Renal pelvis (tissue), 12 donors: ENCODE measurements at places on chromosomes 1 and 21. TPM values are rescaled to one million over a fixed set of nuclear protein-coding genes. Genes with fewer than 3 reads are reported as not detected.

TRIM17 gene
- 7.8 TPM for polyA plus RNA-seq

FAM131C gene
- 2.4 TPM for polyA plus RNA-seq

OVAAL gene
- polyA plus RNA-seq, result not detected

FOXD2 gene
- 8.0 TPM for polyA plus RNA-seq

PLA2G2A gene
- polyA plus RNA-seq, result not detected

CD84 gene
- polyA plus RNA-seq, result 0.98 TPM

C1orf35 gene
- polyA plus RNA-seq, result 26.1 TPM

DNA sequence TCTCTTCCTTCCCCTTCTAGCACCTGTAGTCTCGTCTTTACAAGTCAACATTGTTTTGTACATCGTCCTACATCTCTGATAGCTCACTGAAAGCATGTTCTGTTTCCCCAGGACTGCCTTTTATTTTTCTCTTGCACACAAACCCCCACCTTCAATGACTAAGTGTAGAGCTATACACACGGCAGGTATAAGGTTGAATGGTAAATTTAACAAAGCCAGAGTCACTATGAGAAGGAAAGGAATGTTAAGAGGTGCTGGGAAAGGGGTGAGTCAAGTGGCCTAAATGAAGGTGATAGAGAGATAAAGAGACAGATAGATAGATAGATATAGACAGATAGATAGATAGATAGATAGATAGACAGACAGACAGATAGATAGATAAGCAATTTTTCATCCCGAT lies 134.3 kb upstream of the ATP1B1 start:
- DNase-seq, result no peak

GRCh38 chr1:199096591-199096990 lies 457.8 kb downstream of the PTPRC start:
- DNase-seq, result no peak

DNA sequence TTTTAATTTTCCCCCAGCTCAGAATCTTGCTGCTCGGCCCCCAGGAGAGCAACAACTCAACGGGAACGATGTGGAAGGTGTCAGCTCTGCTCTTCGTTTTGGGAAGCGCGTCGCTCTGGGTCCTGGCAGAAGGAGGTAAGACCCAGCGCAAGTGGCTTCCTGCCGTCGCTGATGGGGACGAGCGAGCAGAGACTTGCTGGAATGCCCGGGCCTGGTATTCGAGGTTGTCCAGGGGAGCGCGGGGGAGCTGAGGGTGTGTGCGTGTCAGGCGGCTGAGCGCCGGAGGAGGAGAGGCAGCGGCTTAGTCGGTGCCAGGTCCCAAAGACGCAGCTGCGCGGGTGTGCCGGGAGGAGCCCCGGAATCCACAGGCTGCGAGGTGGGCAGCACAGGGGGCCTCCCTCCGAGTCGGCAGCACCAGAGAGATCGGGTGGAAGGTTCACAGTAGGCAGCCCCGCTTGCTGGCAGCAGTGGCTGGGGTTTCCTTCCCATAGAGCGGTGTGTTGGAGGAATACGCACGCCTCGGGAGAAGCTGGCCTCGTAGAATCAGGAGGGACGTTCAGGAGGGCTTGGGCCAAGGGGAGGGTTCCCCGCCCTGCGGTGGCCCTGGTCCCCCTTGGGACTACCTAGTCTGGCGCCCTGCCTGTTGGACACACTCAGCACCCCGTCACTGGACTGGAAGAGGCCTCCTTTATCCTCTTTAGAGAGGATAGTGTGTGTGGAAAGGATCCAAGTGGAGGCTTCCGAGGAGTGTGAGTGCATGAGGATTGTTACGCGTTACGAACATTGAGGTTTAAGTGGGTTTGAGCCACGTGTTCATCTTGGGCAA lies 547 bp downstream of the PDPN start:
- peak; percentile 56 for DNase-seq

DNA sequence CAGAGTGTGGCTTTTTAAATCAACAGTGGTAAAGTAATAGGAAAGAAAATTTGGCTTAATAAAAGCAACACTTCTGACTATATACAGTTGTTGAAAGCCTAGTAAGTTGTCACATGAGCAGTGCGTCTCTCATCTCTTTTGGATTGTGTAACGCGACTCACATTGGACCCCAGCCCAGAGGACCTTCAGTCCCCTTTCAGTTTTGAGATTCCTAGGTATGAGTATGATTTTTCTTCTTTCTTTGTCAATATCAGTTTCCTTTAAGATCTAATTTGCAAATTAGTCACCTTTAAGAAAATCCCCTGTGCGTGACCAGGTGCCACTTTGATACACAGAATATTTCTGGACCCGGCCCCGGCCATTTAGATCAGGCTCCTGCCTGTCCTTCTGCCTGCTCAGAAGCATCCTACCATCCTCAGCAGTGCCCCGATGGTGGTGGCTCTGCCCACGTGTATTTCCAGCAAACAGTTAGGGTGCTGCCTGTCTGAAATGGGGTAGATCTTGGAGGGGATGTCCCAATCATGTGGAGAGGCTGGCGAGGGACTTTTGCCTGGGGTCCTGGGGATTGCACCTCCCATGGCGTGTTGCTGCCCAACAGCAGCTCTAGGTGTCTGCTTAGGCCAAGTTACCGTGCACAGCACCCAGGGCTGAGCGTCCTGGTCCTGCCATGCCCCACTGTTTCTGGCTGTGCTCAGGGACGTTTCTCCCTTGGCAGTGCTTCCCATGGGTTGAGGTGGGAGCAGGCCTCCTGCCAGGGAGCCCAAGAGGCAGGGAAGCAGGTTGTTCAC lies 21.1 kb downstream of the SNAP47 start:
- DNase-seq, result no peak

- no peak for DNase-seq
Observed at GRCh38 chr1:248849637-248850036, 9.2 kb downstream of the ZNF692 start.

DNA sequence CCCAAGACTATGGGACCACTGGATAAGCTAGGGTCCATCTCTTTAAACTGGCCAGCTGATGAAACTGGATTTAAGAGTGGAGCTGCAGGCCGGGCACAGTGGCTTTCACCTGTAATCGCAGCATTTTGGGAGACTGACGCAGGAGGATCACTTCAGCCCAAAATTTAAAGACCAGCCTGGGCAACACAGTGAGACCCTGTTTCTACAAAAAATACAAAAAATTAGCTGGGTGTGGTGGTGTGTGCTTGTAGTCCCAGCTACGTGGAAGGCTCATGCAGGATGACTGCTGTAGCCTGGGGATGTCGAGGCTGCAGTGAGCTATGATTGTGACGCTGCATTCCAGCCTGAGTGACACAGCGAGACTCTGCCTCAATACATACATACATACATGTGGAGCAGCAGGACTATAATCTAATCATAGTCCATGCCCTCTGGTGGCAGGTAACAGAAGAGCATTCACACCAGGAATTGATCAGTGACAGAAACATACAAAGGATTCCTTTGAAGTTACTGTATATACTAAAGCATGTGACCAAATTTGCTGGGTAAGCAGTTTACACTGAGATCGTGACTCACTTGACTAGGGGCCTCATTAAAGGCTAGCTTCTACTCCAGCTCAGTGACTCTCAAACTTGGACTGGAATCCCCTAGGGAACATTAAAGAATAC lies 101.5 kb upstream of the SLFNL1 start:
- DNase-seq, result no peak

DNA sequence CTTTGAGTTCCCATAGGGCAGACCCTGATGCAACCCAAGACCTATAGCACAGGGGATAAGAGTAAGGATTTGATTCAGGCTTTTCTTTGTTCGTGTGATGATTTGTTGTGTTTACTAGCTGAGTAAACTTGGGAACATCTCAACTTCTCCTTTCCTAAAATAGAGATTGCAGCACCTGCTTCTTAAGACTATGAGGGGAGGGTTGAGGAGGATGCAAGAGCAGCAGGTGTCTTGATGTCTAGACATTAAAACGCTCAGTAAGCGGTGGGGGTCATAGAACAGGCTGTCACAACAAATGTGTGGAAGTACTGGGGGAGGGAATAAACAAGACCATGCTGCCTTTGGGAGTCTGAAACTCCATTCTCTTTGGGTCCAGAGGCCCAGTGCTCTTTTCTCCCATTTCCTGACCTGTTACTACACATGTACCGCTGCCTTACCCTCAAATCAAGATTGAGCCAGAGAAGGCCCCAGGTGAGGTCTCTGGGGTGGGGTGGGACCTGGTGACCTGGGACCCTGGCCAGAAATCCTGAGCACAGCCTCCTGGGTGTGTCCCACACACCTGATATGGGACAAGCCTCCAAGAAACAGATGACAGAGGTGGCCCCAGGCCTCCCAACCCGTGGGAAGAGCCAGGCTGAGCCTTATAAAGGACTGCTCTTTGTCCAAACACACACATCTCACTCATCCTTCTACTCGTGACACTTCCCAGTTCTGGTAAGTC lies at the start of gene S100A7A:
S100A7A (plus strand) TSS at position 671 of the 721 bp plus-strand sequence. CDS start 1,563 bp downstream, outside the sequence.
- DNase-seq, result no peak

DNA sequence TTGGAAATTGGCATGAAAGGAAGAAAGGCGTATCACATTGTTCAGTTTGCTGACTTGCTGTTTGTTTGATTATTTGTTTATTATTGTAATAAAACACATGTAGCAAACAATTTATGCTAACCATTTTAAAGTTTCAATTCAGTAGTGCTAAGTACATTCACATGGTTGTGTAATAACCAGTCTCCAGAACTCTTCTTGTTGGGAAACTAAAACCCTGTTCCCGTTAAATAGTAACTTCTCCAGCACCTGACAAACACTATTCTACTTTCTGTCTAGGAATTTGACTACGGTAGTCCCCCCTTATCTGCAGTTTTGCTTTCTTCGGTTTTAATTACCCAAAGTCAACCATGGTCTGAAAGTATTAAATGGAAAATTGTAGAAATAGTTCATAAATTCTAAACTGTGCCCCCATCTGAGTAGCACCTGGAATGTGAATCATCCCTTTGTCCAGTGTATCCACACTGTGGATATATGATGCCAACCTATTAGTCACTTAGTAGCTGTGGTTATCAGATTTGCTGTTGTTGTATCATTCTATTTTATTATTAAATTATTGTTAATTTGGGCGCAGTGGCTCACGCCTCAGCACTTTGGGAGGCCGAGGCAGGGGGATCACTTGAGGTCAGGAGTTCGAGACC lies 5.5 kb downstream of the MORC3 start:
- no peak for DNase-seq

- no peak for DNase-seq
Observed at GRCh38 chr1:156145650-156146019, 7.8 kb upstream of the SEMA4A start.

GRCh38 chr1:93518516-93518915 lies 70.6 kb downstream of the FNBP1L start:
- no peak for DNase-seq

- no peak for DNase-seq
Observed at GRCh38 chr1:56482486-56482885, 96.9 kb downstream of the PLPP3 start.

- no peak for DNase-seq
Observed at GRCh38 chr1:9653491-9654050, 2.0 kb downstream of the PIK3CD start.

GRCh38 chr1:41411229-41411628 lies 50.0 kb downstream of the FOXO6 start:
- no peak for DNase-seq

DNA sequence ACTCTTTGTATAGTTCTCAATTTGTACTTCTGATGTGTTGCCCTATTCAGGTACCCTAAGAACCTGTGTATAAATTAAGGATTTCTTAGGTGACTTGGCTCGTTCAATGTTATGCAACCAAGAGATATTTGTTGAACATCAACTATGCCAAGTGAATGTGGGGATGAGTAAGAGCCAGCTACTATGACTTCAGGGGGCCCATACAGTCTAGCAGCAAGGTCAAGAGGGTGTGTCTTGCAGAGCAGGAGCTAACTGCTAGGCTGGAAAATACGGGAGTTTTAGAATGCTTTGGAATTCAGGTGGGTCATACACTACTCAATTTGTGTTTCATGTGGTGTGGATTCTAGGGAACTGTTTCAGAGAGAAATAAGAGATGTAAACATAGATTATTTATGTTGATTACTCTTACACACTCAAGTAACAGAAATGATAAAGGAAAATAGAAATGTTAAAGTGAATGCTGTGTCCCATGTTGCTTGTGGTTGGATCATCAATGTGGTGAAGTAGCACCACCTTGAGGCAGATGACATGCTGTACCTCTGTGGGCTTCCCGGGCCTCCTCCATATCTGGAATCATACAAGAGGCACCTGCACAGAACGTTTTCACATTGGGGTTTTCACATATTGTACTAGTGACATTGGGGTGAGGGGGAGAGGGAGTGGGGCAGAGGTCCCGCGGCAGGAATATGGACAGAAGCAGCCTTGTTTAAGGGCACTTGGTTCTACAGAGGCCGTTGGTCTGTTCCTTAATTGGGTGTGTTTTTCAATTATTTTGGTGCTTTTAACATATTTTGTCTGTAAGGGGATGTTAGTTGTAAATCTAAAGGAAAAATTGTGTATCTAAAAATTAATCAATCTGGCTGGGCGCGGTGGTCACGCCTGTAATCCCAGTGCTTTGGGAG lies 12.4 kb downstream of the ARPC5 start:
- DNase-seq, result peak; percentile 69

DNA sequence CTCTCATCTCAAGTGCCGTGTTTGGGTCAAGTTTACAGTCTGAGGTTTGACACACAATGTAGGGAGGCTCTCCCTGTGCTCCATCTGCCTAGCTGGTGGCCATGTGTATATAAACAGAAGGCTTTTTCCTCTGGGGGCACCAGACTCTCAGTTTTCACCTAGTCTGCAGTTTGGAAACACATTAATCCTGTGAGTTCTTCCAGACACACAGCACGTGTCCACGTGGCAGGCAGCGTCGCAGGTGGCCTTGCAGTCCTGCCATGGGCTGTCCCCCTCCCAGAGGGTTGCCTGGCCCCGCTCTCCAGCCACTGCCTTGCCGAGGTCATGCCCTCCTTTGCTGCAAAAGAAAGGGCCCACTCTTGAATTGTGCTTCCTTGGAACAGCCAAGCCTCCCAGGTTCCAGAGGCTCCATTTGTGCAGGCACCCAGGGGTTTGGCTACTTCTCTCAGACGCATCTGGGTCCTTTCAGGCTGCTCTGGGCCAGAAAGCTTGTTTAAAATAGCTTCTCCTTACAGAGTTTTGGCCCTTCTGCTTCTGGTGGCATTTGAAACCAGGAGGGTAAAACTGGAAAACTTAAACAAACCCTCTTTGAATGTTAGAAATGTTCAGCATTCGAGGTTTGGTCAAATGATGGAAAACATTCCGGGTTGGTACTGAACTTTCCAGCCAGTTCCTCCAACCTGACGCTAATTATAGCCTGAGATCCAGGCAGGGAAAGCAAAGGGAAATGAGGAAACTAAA lies 4.4 kb upstream of the RUNX1 start:
- no peak for DNase-seq

GRCh38 chr1:43272161-43272560 lies 2.4 kb downstream of the TMEM125 start:
- DNase-seq, result no peak

- DNase-seq, result no peak
Observed at GRCh38 chr1:153799016-153799415, 23.8 kb downstream of the SLC27A3 start.

- no peak for DNase-seq
Observed at GRCh38 chr1:31683997-31684396, 19.8 kb downstream of the COL16A1 start.

- no peak for DNase-seq
Observed at GRCh38 chr1:26603856-26604255, 74.3 kb downstream of the RPS6KA1 start.

DNA sequence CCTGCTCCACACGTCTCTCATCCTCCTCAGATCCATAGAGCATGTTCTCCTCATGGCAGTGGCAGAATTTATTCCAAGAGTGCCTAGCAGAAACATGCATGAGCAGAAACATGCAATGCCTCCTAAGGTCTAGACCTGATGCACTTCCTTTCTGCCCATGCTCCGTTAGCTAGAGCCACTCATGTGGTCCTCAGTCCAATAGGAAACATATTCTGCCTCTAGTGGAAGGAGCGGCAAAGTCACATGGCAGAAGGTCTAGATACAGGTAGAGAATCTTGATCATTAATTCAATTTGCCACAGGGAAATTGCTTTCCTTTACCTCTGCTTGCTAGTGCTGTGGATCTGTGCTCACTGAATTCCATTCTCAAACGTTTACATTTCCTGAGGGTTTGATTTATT lies 130.4 kb downstream of the KIF26B start:
- no peak for DNase-seq
